ENCODE measurements at places on chromosomes 7 and 10. TPM values are rescaled to one million over a fixed set of nuclear protein-coding genes. Genes with fewer than 3 reads are reported as not detected.

DNA sequence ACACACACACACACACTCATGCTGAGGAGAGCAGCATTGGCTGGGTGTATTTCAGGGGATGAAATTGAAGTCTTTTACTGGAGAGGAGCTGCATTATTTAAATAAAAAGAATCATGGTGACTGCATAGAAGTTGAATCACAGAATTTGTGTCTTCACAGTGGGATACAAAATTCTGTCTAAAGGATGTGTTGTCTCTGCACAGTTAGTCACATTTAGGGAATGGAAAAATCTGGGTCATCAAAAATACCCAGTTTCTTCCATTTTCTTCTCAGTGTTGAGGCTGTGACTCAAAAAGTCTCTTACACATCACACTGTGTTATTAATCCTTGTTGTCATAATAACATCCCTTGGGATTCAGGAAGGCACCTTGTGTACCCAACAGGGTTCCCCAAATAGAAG is 10.9 kb downstream of the PAPSS2 start:
- DNase-seq: no peak

DNA sequence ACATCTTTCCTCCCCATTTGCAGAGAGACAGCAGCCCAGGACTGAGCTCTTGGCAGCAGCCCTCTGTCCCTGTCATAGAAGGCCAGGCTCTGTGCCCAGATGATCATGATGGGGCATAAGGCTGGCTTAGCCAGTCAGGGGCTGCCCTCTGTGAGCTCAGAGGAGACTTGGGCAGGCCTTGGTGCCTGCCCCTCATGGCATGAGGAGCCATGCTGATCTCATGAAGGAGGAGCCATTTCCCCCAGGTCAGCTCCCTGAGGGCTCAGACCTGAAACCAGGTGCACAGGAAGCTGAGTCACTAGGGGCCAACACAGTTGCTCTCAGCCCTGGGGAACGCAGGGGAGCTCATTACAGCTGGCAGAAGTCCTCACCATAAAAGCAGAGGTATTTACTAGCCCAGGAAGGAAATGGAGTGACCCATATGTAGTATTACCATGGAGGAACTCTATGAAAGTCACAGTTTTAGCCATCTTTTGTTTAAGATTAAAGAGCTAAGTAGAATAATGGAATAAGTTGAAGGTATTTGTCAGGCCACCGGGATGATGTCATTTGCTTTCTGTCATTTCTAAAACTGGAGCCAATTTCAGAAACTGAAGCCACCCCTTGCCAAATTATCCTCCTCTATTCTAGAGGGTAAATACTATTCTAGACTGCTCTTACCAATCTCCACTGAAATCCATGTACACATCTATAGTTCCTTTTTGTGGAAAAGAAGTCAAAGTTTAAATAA is 362.4 kb upstream of the ZNF32 start:
- peak; percentile 32 for DNase-seq

- no peak for DNase-seq
Measured at GRCh38 chr10:29534590-29534989, 100.2 kb downstream of the SVIL start.

- DNase-seq: no peak
Measured at GRCh38 chr7:114212721-114213429, 201.7 kb upstream of the FOXP2 start.

DNA sequence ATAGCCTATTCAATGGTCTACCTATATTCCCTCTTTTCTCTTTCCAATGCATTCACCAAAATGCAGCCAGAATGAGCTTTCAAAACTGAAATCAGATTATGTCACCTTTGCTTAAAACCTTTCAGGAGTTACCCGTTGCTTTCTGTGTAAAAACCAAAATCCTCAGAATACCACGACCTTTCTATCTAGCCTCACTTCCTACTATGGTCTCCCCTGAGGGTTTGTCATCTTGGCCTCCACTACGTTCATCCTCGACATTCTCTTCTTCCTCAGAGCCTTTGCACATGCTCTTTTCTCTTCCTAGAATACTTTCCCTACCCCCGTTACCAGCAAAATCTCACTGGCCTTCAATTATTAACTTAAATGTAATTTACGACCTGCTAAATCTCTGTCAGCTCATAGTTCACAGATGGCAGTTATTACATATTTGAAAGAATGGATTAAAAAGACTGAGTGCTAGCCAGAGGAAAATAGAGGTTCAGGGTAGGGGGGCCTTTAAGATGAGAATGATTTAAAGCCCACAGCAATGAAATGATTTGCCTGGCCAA is 380.8 kb upstream of the C7orf33 start:
- DNase-seq: no peak

DNA sequence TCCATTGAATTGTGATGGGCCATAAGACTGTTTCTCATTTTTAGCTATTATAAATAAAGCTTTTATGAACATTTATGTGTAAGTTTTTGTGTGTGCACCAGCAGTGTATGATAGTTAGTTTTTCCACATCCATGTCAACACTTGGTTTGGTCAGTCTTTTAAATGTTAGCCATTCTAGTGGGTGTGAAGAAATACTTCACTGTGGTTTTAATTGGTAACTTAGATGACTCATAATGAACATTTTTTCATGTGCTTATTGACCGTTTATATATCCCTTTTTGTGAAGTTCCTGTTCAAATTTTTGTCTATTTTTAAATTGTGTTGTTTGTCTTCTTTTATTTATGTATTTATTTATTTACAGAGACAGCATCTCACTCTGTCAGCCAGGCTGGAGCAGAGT is 23.6 kb upstream of the PDK4 start:
- DNase-seq: no peak

- DNase-seq: no peak
Measured at GRCh38 chr7:37068902-37069301, 344.6 kb upstream of the AOAH start.

GRCh38 chr10:78750418-78750817 is 318.3 kb upstream of the ZMIZ1 start:
- no peak for DNase-seq

DNA sequence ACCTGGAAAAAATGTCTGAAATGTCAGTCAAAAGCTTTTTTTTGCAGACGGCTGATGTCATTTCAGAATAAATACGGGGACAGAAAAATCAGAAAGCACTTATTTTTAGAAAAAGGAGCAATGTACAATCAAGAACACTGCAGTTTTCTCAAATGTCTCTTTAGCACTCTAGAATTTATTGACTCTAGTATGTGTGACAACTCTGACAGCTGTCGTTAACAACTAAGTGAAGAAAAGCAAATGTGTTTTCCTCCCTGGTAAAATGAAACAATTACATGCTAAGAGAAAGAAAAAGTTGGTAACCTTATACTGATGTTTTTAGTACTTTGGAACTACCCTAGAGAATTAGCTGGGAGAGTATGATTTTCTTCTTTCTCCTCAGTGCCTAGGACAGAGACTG is 497.4 kb downstream of the GRM8 start:
- no peak for DNase-seq

DNA sequence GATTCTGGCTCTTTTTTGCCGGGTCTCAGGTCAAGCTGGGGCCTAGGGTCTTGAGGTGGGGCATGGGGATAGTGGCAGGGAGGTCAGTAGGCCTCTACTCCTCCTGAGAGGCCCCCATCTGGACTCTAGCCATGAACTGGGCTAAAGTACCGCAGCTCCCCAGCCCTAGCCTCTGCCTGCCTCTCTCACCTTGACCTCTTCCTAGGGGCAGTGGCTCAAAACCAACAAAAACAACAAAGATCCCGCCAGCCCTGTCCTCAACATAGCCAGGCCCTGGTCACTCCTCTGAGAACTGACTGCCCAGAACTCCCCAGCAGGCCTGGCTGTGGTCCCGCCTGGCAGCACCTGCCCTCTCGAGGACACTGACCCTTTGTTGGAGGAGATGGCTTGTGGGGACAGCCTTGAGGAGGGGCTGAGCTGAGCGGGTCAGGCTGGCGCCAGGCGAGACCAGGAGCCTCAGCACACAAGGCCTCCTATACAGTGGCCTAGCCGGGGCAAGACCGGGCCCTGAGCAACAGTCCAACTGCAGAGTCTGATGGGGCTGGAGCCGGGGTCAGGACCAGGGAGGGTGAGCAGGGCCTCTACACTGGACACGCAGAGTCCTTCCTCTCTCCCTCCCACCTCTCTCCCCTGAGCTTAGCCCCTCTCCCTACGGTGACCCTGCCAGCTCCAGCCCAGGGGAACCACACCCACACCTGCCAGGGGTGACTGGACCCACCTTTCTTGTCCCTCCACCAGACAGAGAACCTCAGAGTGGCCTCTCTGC is 11.6 kb upstream of the PPIF start:
- DNase-seq: peak; percentile 19

DNA sequence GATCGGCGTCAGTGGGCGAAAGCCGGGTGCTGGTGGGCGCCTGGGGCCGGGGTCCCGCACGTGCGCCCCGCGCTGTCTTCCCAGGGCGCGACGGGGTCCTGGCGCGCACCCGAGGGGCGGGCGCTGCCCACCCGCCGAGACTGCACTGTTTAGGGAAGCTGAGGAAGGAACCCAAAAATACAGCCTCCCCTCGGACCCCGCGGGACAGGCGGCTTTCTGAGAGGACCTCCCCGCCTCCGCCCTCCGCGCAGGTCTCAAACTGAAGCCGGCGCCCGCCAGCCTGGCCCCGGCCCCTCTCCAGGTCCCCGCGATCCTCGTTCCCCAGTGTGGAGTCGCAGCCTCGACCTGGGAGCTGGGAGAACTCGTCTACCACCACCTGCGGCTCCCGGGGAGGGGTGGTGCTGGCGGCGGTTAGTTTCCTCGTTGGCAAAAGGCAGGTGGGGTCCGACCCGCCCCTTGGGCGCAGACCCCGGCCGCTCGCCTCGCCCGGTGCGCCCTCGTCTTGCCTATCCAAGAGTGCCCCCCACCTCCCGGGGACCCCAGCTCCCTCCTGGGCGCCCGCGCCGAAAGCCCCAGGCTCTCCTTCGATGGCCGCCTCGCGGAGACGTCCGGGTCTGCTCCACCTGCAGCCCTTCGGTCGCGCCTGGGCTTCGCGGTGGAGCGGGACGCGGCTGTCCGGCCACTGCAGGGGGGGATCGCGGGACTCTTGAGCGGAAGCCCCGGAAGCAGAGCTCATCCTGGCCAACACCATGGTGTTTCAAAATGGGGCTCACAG is 1.1 kb downstream of the EGFR start:
- peak; percentile 37 for DNase-seq

DNA sequence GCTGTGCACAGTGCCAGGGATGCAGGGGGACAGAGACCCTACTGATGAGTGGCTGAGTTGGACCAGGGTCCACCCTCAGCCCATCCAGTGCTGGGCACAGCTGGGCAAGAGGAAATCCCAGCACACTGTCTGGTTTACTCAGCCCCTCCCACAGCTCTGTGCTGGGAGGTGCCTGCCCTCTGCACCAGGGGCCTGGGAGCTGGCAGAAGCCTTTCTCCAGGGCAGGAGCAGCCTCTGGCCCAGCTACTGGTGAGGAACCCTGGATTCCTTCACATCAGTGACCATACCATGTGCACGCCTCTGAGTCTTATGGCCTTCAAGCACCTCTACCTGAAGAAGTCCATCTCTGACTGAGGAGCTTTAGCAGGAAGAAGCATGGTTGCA is 25.9 kb upstream of the C10orf71 start:
- no peak for DNase-seq

- DNase-seq: no peak
Measured at GRCh38 chr7:114085313-114085591, 166.4 kb upstream of the PPP1R3A start.

DNA sequence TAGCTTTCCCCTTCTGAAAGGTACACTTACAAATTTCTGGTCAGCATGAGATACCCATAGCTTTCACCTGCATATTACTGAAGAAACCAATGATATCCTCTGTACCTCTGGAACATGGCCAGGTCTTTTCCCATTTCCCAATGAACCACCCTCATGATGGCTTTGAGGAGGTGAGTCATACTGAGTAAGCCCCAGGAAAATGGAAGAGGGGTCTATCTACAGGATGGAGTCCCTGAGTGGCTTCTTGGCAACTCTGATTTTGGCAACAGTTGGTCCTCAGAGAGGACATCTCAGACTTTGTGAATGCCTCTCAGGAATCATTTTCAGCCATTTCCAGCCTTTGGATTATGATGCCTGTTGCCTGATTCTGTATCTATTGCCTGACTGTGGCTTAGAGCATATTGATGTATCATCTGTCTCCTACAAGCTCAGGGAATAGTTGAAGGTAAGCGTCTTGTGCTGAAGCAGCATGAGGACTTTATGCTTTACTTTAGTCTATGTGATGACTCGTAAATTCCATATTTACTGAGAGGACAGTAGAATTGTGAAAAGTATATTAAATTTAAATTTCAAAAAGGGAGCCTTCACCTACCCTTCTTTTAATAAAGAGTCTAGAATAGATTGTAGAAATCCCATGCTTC is 84.7 kb upstream of the DKK1 start:
- DNase-seq: no peak

GRCh38 chr7:140260352-140261104 is 83.7 kb upstream of the KDM7A start:
- DNase-seq: no peak

DNA sequence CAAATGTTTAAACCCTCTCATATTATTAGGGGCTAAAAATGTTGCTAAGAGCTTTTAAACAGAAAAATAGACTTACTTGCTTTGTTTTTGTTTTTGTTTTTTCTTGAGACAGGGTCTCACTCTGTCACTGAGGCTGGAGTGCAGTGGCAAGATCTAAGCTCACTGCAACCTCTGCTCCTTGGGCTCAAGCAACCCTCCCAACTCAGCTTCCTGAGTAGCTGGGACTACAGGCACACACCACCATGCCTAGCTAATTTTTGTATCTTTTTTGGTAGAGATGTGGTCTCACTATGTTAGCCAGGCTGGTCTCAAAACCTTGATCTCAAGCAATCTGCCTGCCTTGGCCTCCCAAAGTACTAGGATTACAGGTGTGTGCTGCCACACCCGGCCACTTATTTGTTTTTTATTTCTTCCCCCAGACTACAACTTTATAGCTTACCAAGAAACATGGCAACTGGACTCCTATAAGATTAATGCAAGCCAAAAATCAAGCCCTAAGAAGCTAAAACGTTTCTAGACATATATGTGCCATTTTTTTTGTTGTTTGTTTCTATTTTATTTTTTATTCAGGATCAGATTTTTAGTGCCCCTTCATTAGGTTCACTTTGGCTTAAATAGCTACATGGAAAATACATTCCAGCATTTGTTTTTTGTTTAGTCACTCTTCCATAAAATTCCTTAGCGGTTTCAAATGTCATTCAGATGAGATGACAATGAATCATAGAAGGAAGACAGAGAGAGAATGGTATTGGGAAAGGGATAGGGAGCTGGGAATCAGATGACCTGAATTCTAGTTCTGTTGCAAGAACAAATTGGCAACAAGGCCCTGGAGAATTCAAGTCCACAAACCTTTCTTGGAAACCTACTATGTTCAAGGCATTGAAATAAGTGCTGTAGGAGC is 163.4 kb upstream of the MKLN1 start:
- no peak for DNase-seq

DNA sequence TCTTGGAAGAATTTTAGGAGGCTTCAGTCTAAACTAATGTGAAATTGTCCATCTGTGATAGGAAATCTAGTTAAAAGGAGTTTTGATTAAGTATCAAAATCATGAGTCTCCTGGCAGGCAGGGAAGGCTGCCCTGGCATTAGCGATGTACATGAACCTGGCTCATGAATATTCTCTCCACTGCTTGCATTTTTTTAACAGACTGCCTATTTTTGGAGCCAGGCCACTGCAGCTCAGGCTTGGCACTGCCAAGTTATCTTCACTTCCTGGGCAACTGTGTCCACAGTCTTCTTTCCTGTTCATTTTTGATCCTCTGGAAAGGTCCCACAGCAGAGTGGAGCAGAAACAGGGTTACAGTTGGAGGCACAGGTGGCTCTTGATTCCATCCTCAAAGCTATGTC is 7.0 kb downstream of the GPR26 start:
- no peak for DNase-seq

ANKRD22 gene
- not detected for total RNA-seq

MSS51 gene
- total RNA-seq: 2.3 TPM

WIPF3 gene
- total RNA-seq: 3.8 TPM

ZNF365 gene
- total RNA-seq: 3.7 TPM

RBM20 gene
- 44.1 TPM for total RNA-seq

STK31 gene
- 0.06 TPM for total RNA-seq

UBTD1 gene
- 23.7 TPM for total RNA-seq
